ENCODE measurements at places on chromosomes 4 and X. TPM values are rescaled to one million over a fixed set of nuclear protein-coding genes. Genes with fewer than 3 reads are reported as not detected.

Gene SSR4
- total RNA-seq: 245 TPM

Gene SRPX
- total RNA-seq: 33.5 TPM

Gene FAM53A
- 7.3 TPM for total RNA-seq

Gene MAGEA12
- total RNA-seq: not detected

Gene CD38
- total RNA-seq: not detected

Gene PAGE2
- total RNA-seq: not detected

Gene SMARCA1
- 123 TPM for total RNA-seq

Gene CT45A1
- not detected for total RNA-seq

Gene PDCL2
- total RNA-seq: not detected

- no peak overlapping the region for H3K27ac ChIP-seq
- peaks cover 17% of the 10 kb centered on the region for H3K4me1 ChIP-seq
- DNase-seq: no peak
- no peak overlapping the region for H3K4me3 ChIP-seq
These were observed 17.7 kb upstream of the SLC7A11 start for GRCh38 chr4:138259824-138260223.

- no peak overlapping the region for H3K4me3 ChIP-seq
- peak overlapping the region; percentile 90 for H3K27ac ChIP-seq
- no peak for DNase-seq
These were observed 69.8 kb downstream of the CCKAR start for GRCh38 chr4:26420438-26420837.

- H3K36me3 ChIP-seq: peaks cover 3% of the 10 kb centered on the region
- H3K4me1 ChIP-seq: peaks cover 30% of the 10 kb centered on the region
- no peak for DNase-seq
- H3K27ac ChIP-seq: no peak overlapping the region
These were observed 94.4 kb upstream of the SCML1 start for GRCh38 chrX:17642891-17643290.

GRCh38 chrX:106159861-106160282 lies 8.2 kb upstream of the PWWP3B start:
- no peaks in the 10 kb centered on the region for H3K36me3 ChIP-seq
- H3K27me3 ChIP-seq: no peaks in the 10 kb centered on the region
- DNase-seq: no peak
- H3K4me3 ChIP-seq: no peak overlapping the region
- no peaks in the 10 kb centered on the region for H3K4me1 ChIP-seq

GRCh38 chr4:55546506-55546755 lies 278 bp downstream of the CLOCK start:
- peak overlapping the region; percentile 99 for H3K4me3 ChIP-seq
- peaks cover 53% of the 10 kb centered on the region for H3K4me1 ChIP-seq
- no peak for DNase-seq
- no peaks in the 10 kb centered on the region for H3K27me3 ChIP-seq
- no peak overlapping the region for H3K27ac ChIP-seq
- H3K36me3 ChIP-seq: no peaks in the 10 kb centered on the region

GRCh38 chrX:133033010-133033409 lies 63.9 kb downstream of the USP26 start:
- no peaks in the 10 kb centered on the region for H3K4me1 ChIP-seq
- no peak overlapping the region for H3K4me3 ChIP-seq
- H3K27ac ChIP-seq: no peak overlapping the region
- DNase-seq: no peak
- no peaks in the 10 kb centered on the region for H3K36me3 ChIP-seq
- peaks cover 16% of the 10 kb centered on the region for H3K27me3 ChIP-seq

GRCh38 chr4:10163296-10163695 lies 46.7 kb upstream of the WDR1 start:
- H3K27me3 ChIP-seq: peaks cover 31% of the 10 kb centered on the region
- H3K36me3 ChIP-seq: no peaks in the 10 kb centered on the region
- no peak overlapping the region for H3K27ac ChIP-seq
- H3K4me1 ChIP-seq: peaks cover 8% of the 10 kb centered on the region
- DNase-seq: no peak

- no peak overlapping the region for H3K27ac ChIP-seq
- H3K4me1 ChIP-seq: no peaks in the 10 kb centered on the region
- H3K4me3 ChIP-seq: no peak overlapping the region
- H3K36me3 ChIP-seq: peaks cover 29% of the 10 kb centered on the region
- peak; percentile 57 for DNase-seq
These were observed 28.4 kb upstream of the UVSSA start for GRCh38 chr4:1318488-1319213.

DNA sequence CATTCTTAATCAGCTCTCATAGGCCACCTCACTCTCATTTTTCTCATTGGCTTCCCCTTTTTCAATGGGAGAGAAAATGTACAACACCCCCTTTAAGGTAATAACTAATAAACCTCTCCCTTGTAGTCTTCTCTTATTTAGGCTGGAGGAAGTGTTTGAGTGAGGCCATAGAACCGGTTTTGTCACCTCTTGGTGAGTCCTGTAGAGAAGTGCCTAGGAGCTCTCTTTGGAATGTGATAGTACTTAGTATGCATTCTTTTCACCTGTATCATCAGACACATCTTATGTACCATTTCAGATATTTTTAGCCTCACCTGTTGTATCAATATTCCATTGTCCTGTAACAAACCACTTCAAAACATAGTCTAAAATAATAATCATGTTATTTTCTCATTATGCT lies 3.5 kb upstream of the TAB3 start:
- no peak overlapping the region for H3K27ac ChIP-seq
- H3K4me1 ChIP-seq: peaks cover 6% of the 10 kb centered on the region
- H3K27me3 ChIP-seq: peaks cover 2% of the 10 kb centered on the region
- no peak overlapping the region for H3K4me3 ChIP-seq

GRCh38 chrX:150635952-150636351 lies 57.2 kb upstream of the MTMR1 start:
- peak overlapping the region; percentile 27 for H3K27ac ChIP-seq
- no peak for DNase-seq
- peaks cover 7% of the 10 kb centered on the region for H3K4me1 ChIP-seq
- H3K27me3 ChIP-seq: no peaks in the 10 kb centered on the region
- no peak overlapping the region for H3K4me3 ChIP-seq

GRCh38 chrX:74382613-74383012 lies 38.7 kb upstream of the SLC16A2 start:
- DNase-seq: no peak
- no peaks in the 10 kb centered on the region for H3K27me3 ChIP-seq
- no peaks in the 10 kb centered on the region for H3K36me3 ChIP-seq
- H3K4me3 ChIP-seq: no peak overlapping the region
- no peak overlapping the region for H3K27ac ChIP-seq
- H3K4me1 ChIP-seq: peaks cover 3% of the 10 kb centered on the region

Measured in chondrocyte (in vitro differentiated cells).